NT2/D1 (cell line): ENCODE measurements at places on chromosomes 1 and 21.

GRCh38 chr1:67313934-67314671 lies 6.4 kb downstream of the IL12RB2 start:
- DNase-seq, result no peak

- no peak for DNase-seq
Observed at GRCh38 chr1:212678456-212679410, 20.9 kb downstream of the BATF3 start.

DNA sequence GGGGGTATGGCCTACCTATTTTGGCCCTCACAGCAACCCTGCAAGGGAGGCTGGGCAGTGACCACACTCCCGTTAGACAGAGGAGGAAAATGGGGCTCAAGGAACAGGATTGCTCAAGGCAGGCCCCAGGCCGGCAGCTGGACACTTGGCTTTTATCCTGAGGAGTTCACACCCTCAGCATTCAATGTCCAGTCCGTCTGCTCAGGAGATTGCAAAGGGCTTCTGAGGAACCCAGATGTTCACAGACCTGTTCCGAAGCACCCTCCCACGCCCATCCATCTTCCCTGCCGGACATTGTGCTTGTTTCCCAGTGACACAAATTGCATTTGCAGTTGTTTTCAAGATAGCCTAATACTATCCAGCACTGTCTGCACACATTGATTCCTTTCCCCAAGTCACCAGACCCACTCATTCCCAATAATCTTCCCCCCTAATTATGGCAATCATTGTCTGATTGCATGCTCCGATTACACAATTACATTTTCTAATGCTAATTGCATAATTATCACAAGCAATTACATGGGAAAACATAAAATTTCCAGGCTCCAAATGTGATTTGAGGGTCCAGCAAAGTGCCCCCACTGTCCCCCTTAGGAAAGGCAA lies 4.3 kb upstream of the UBL4B start:
- no peak for DNase-seq

DNA sequence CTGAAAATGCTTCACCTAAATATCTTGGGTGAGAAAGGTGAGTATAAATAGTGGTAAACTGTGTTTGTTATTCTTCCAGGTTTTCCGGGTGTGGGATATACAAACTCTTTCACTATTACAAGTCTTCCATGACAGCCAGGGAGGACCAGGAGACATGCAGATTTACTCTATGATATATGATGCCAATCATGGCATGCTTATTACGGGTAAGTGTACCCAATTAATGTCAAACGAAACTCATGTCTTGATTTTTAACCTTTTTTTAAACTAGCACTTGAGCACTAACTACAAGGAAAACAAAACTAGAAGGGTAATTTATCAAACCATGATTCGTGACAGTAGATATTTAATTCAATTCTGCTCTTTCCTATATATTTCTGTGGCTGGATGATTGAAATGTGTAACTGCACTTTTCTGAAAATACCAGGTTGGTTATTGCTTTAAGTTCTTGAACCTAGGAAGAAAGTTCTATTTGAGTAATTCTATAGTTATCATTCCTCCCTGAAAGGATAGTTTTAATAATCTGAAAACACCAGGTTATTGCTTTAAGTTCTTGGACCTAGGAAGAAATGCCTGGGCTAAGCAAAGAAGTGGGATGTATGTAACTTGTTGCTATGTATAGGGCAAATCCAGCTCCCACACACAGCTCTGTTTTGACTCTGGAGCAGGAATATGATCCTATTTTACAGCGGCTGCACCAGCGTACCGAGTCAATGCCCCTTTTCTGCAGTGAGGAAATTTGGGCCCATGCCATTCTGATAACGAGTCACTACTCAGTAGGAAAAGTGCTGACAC lies 86.4 kb downstream of the WDR64 start:
- DNase-seq, result no peak

DNA sequence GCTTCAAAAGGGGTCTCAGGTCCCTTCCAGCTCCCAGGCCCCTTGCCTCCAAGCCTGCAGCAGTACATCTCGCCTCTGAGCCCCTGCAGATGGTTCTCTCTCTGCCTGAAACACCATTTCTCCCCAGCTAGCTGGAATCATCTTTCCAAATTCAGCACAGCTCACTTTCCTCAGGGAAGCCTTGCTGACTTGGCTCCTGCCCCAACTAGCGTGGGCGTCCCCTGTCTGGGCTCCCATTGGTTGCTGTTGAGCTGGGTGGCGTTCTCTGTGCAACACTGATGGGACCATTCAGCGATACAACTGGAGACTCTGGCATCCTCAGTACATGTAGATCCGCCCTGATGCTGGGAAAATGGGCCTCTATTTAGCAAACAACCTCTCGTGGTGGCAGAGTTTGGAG lies 141.3 kb upstream of the IGSF21 start:
- no peak for DNase-seq

- no peak for DNase-seq
Observed at GRCh38 chr1:17189632-17189990, 15.3 kb upstream of the PADI1 start.

DNA sequence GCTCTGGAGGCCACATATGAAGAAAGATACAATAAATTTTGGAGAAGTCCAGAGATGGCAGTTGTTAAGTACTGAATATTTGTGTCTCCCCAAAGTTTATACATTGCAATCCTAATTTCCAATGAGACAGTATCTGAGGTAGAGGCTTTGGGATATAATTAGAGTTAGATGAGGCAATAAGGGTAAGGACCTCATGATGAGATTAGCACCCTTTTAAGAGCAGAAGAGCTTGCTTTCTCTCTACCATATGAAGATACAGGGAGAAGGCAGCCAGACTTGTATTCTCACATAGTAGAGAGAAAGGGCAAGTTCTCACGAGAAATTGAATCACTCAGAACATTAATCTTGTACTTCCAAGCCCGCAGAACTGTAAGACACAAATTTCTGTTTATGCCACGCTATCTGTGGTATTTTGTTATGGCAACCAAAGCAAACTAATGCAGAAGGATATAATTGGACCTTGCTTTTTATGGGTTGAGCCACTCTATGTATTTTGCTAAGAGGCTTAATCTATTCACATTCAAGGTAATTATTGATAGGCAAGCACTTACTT lies 430.1 kb downstream of the KCNT2 start:
- no peak for DNase-seq

GRCh38 chr1:236844499-236845271 lies 49.6 kb downstream of the MTR start:
- no peak for DNase-seq

- DNase-seq, result no peak
Observed at GRCh38 chr1:12469493-12469892, 148.5 kb downstream of the DHRS3 start.

DNA sequence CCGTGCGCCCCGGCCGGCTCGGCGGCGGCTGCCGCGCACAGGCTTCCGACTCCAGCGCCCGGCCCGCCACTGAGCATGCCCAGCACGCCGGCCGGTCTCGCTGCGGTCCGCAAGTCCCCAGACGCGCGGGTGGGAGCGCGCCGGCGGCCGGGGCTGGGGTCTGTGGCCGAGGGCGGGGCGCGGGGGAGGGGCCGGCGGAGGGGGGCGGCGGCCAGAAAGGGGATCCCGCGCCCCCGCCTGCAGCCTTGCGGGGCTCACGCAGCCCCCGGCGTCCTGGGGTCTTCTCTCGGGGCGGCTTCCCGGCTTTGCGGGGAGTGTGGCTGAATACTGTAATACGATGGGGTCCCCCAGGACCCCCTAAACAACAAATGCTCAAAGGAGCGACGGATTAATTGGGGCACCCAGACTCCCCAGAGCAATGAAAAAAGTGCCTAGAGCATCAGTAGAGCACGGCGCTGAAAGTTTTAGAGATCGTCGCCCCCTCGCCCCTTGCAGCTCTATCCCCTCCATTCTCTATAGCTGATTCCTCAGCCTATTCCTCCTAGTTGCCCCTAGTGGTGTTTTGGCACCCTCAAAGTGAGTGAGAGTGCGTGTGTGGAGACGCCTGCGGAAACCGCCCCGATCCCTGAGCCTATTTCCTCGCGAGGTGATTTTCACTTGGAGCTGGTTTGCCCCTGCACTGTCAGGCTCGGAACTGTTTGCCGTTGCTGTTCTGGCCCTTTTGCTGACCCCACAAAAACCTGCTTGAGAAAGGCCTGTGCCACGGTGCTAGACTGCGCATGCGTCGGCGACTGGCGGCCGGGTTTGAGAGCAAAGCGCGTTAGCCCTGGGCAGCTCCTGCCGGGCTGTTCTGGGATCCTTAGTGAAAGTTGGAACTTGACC lies at the start of gene VAV3:
Gene VAV3, minus strand, starts transcription at position 71 of the 882 bp plus-strand sequence. CDS start 311 bp downstream, outside the sequence.
- DNase-seq, result peak; percentile 81

- DNase-seq, result no peak
Observed at GRCh38 chr21:26758083-26758880, 86.9 kb downstream of the ADAMTS1 start.

- DNase-seq, result no peak
Observed at GRCh38 chr1:172724765-172725613, 66.1 kb downstream of the FASLG start.

DNA sequence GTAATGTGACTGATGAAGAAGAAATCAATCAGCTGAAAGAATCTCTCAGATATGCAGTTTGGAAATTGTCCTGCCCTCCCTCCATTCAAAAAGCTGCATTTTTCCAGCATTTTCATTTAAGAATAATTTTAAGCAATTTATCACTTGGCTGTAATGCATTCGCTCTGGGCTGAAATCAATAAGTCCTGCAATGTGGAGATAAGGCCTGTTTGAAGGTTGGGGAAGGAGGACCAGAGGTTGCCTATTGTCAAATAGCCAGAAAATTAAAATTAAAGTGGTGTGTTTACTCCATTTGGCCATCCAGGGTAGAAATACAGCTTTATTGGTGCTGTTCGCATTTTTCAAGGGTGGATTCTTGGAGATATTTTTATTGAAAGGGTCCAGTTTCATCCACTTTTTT lies 187.6 kb upstream of the NFIA start:
- DNase-seq, result no peak

DNA sequence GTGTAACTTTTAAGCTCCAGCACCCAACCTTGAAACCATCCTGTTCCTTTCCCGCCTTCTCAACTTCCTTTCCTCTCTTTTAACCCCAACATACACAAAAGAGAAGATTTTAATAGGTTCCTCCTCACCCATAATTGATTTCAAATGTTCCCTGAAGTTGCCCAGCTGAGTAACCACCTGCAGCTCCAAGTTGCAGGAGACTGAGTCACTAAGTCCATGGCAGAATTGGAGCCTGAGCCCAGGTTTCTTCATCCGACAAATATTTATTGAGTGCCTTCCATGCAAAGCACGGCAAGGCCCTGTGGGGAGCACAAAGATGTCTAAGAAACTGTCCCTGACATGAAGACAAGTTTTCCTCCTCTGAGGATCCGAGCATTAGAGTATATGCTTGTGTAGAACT lies 97.7 kb downstream of the PAPPA2 start:
- DNase-seq, result no peak

DNA sequence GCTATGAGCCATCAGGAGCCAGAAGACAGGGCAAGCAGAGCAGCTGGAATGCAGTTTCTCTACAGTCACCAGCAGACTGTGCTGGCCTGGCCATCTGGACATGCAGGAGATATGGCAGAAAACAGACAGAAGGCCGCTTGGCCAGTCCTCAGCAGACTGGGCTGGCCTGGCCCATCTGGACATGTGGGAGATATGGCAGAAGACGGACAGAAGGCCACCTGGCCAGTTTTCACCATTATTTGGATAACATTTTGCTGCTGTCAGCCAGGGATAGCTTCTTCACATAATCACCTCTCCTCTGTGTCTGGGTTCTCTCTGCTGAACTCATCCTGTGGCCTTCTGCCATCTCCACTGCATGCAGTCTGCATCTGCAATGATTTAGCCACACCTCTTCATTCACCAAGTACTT lies 25.0 kb upstream of the CACYBP start:
- no peak for DNase-seq

- DNase-seq, result no peak
Observed at GRCh38 chr1:160093624-160094290, 4.7 kb downstream of the IGSF8 start.

- no peak for DNase-seq
Observed at GRCh38 chr21:21481239-21481638, 483.0 kb downstream of the NCAM2 start.

DNA sequence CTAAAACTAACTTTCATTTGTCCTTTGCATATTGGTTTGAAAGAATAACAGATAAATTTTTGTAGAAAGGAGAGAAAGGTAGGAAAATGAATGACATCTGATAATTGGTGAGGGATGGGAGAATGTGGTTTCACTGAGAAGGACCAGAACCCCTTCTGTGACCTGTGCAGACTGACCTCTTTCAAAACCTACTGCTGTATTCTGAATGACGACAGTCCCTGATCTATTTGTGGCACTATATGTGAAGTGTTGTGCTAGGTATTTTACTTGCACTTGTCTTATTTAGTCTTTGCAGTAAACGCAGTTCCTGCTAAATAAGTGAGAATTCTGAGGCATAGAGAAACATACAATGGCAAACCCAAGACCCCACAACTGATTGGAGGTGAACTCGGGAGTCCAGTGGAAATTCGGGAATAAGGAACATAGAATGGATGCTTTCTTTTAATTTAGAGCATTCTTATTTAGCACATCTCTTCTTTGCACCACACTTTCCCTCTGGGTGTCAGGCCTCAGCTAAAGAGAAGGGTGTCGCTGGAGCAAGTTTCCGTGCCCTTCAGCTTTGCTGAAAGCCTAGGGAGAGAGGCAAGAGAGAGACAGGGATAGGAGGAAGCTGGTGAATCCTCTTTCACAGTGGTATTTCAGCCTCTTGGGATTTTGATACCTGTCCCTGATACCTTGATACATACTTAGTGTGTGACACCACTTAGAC lies 230.2 kb downstream of the PAPPA2 start:
- no peak for DNase-seq

- no peak for DNase-seq
Observed at GRCh38 chr1:177410179-177410766, 239.5 kb downstream of the BRINP2 start.

DNA sequence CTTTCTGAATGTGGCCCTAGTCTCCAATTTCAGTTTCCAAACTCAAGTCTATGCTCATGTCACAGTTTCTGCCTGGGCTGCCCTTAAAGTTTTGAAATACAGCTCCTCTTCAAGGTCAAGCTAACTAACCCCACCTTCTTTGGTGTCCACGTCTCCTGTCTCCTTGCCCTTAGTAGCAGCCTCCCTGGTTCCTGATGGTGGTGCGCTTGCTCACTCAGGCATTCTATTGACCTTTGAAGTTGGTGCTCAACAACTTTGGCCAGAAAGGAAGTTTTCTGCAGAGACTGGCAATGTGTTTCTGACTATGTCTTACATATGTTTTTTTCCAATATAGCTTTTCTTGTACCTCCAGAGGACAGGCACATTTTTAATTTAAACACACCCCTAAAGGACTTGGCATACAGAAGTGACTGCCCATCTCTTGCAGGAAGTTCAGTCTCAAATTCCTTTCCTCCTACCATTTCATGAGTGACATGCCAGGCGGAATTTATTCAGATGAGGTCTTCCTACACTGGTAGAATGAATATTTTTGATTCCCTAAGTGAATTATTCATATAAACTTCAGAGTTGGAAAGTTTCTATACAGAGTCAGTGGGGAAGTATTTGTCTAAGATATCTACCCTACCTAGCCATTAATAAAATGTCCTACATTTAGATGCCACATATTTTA lies 364.3 kb upstream of the USP24 start:
- DNase-seq, result no peak

DNA sequence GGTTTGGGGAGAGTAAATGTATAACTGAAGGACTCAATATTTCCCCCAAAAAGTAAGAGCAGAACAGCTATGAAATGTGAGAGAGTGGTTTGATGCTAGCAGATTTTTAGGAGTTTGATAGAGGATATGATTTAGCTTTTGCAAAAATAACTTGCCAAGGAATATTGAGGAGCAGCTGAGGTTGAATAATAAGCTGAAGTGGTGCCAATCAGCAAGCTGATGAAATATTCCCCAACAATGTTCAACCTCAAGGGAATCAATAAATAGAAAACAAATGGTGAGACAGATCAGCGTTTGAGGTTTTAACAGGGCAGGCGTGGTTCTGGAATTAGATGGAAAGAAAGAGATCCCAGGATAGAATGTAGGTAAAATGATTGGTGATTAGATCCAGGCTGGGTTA lies 413.4 kb upstream of the ADAMTS5 start:
- no peak for DNase-seq
